Right lobe of liver (tissue), 6 donors: ENCODE measurements at places on chromosomes 1 and 21.

GRCh38 chr1:12539705-12540579 lies 78.1 kb downstream of the DHRS3 start:
- DNase-seq, result peak; percentile 45

DNA sequence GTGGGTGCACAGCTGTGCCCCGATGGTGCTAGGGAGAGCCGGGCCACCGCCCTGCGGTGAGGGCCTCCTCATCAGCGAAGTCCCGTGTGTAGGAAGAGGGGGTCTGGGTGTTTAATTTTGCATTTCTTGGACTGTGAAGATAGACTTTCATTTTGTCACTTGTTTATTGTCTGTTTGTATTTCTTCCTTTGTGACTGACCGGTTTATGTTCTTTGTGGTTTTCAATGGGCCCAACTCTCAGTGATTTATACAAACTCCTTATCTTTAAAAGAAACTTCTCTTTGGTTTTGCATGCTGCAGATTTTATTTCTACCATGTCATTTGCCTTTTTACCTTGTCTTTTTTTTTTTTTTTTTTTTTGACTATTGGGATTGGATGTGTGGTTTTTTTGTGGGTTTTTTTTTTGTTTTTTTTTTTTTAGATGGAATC lies 65.1 kb downstream of the COL18A1 start:
- no peak for DNase-seq

DNA sequence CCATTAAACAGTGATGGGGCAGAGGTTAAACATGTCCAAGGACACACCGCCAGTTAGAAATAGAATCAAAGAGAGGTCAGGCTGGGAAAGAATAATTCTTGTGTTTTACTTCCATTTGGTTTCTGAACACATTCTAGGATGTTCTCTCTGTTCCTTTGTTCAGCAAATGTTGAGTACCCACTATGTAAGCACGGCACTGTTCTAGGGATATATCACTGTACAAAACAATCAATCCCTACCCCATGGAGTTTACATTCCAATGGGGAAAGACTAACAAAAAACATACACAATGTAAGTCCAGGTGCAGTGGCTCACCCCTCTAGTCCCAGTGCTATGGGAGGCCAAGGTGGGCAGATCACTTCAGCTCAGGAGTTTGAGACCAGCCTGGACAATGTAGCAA lies 6.2 kb downstream of the MYOCOS start:
- no peak for DNase-seq

DNA sequence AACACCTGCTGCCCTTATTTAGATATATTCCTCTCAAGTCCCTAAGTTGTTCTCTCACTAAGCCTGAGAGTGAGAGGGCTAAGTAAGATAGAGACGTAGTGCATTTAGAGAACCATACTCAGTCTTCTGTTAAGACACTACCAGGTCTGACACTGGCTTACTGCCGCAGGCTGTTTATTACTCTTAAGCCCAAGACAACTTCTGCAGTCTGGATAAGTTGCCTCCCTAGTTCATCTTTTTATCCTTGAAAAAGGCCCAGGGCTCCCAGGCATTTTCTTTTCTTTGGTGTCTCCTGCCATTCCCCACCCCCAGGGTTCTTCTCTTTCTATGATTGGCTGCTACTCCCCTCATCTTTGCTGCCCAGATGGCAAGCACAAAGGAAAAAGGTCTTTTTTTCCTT lies 38.7 kb downstream of the CACHD1 start:
- no peak for DNase-seq

DNA sequence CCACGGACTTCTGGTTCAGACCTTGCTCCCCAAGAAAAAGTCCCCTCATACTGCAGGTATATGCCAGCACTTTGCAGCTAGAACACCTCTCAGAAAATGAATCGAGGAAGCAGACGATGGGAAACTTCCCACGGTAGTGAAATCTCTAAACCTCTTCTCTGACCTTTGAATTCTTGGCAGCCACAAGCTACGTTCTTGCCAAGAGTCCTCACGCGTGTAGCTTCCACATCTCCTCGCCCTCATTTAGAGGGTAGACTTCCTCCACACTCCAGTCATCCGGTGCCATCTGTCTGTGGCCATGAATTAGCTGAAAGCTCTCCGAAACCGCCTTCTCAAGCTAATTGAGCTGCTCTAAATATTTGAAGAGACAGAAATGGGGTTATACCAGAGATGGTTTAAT lies 127.8 kb downstream of the RGS7 start:
- no peak for DNase-seq
